CD4-positive, alpha-beta T cell treated with Interleukin-4 for 4 hours (primary cell): ENCODE measurements at places on chromosomes 16 and 17.

GRCh38 chr17:68981288-68981687 lies 26.1 kb upstream of the ABCA8 start:
- DNase-seq, result no peak

DNA sequence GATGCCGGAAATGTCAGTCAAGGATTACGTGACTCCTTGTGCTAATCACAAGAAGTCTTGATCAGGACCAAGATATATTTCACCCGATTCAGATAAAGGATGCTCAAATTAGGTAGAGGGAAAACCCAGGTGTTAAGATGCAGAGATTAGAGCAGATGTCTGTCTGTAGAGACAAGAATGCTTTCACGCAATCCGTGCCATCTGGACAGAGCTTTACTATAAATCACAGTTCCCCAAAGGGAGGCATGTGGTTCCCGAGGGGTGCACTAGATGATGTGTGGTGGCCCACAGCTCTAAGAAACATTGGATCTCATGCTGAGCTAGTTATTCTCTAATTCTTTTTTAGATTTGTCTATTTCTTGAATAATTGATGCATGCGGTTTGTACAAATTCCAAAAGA lies 9.8 kb upstream of the MAP3K14 start:
- no peak for DNase-seq

- DNase-seq, result no peak
Observed at GRCh38 chr16:49271363-49271762, 10.3 kb downstream of the CBLN1 start.

- DNase-seq, result no peak
Observed at GRCh38 chr17:3905017-3905520, 11.2 kb downstream of the P2RX1 start.

- no peak for DNase-seq
Observed at GRCh38 chr16:27257271-27257670, 11.3 kb downstream of the NSMCE1 start.

- DNase-seq, result no peak
Observed at GRCh38 chr16:88195269-88195705, 187.5 kb upstream of the ZNF469 start.

DNA sequence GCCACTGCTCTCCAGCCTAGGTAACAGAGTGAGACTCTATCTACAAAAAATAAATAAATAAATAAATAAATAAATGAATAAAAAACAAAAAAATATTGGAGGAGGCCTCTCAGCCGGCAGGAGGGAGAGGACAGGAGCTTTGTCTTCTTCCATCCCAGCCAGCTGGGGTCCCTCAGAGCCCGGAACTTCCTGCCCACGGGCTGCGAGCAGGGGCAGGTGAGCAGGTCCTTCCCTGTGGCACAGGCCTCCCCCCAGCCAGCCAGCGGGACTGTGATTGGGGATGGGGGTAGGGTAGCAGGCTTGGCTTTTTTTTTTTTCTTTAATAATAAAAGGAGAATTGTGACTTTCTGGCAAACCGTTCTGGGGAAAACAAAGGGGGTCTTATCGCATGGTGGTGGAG lies 10.1 kb downstream of the SMTNL2 start:
- no peak for DNase-seq

- no peak for DNase-seq
Observed at GRCh38 chr17:67322042-67322787, 44.2 kb downstream of the PSMD12 start.

DNA sequence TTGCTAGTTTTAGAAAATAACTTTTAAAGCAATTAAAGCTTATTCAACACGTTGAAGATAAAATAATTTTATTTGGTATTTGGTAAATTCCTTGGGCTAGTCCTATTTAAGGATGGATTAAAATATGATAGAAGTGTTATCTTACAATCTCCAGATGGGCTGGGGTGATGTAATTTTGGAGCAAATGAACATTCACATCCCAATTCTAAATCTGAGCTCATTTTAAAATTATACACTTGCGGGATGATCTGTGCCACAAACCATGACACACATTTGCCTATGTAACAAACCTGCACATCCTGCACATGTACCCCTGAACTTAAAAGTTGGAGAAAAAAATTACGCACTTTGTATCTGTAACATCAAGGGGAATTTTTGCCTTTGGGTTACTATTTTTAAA lies 31.5 kb downstream of the NLK start:
- DNase-seq, result no peak

DNA sequence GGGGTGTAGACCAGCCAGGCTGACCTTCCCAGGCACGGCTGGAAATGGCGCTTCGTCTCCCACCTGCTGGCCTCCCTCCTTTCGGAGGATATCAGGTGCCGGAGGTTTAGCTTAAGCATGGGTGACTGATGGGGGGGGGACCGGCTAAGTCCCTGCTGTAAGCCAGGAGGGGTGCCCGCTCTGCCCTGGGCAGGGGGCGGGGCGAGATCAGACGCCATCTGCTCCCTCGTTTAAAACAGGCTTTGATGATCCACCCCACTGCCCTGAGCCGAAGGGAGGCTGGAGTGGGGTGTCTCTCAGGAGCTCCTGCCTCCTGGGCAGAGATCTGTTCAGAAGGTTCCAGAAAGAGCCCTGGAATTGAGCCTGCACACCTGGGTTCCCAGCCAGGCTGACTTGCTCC lies 26.0 kb downstream of the C16orf74 start:
- DNase-seq, result no peak

- no peak for DNase-seq
Observed at GRCh38 chr17:46136820-46137219, 56.4 kb downstream of the KANSL1 start.
